CD4-positive, alpha-beta memory T cell (primary cell): ENCODE measurements at places on chromosomes 11 and 22. TPM values are rescaled to one million over a fixed set of nuclear protein-coding genes. Genes with fewer than 3 reads are reported as not detected.

GRCh38 chr11:113163291-113164030, 150.9 kb upstream of the TTC12 start:
- no peak for DNase-seq

GRCh38 chr11:131392528-131393255, 22.3 kb downstream of the NTM start:
- DNase-seq, result no peak

NLRP6 gene
- total RNA-seq, result 26.3 TPM

- peak; percentile 20 for DNase-seq
Measured at GRCh38 chr11:33542921-33543320, 157.7 kb downstream of the C11orf91 start.

DNA sequence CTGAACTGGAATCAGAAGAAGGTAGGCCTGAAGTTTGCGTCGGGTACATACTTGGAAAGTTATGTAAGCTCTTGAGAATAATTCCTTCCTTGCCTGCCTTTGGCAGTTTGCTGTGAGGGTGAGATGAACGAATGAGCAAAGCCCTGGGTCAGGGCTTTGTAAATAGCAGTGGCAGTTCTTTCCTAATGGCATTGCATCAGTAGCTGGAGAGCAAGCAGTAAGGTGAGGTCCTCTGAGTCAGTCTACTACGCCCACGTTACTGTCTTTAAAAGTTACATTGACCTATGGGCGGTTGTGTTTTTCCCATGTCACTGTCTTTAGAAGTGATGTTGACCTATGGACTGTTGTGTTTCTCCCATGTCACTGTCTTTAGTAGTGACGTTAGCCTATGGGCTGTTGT, 179.1 kb upstream of the E2F8 start:
- DNase-seq, result no peak

- DNase-seq, result no peak
Measured at GRCh38 chr11:39345834-39346442, 2113.5 kb downstream of the LRRC4C start.
